ENCODE measurements at places on chromosomes 5 and 9.

DNA sequence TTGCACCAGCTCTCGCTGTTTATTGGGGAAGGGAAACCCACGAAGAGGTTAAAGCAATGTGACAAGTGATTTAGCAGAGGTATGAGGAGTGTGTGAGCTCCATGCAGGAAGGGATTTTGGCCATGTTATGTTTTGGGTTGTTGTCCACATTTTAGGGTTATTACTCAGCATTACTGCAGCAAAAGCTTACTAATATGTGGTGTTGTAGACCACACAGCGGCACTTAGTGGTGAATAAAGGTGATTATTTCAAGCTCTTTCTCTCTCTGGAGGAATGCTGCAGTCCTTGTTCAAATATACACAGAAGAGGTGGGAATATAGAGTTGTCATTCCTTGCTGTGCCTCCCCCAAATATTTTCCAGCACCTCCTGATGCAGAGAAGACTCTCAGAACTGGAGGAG, 29.7 kb upstream of the AKNA start:
- DNase-seq = no peak

DNA sequence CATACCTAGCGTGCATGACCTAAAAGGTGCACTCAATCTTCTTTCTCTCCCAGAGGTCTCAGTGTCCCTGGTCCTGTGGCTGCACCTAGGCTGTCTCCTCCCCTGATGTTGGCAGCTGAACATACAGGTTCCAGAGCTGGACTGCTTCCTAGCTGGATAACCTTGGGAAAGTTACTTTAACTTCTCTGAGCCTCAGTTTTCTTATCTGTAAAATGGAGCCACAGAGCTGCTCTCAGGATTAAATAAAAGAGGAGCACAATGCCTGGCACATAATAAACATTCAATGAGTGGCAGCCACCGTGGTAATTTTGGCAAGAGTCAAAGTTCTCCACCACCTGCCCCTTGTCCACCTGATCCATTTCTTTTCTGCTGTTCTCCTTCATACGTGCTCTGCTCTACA, 14.0 kb downstream of the MORN5 start:
- DNase-seq = no peak

DNA sequence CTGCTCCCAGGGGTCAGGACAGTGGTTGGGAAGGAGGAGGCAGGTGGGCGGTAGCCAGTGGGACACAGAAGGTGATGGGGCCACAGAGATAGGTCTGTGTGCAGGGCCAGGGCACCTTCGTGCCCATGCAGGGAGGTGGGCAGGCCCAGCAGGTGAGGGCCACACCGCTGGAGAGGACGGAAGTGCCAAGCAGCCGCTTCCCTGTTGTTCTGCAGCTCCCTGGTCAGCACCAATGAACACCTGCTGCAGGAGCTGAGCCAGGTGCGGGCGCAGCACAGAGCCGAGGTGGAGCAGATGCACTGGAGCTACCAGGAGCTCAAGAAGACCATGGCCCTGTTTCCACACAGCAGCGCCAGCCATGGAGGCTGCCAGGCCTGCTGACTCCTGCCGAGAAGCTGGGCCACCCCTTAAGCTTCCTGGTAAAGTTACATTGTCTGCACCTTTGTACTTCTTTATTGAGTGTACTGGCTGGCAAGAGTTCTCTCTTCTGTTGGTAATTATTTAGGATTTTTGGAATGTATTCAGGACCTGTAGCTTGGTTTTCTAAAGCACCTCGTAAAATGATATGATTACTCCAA, 40.3 kb downstream of the TPPP start:
- no peak for DNase-seq

- no peak for DNase-seq
Measured at GRCh38 chr5:157892974-157893373, 34.0 kb upstream of the CLINT1 start.

GRCh38 chr5:492314-492893, 31.8 kb downstream of the SLC9A3 start:
- no peak for DNase-seq

DNA sequence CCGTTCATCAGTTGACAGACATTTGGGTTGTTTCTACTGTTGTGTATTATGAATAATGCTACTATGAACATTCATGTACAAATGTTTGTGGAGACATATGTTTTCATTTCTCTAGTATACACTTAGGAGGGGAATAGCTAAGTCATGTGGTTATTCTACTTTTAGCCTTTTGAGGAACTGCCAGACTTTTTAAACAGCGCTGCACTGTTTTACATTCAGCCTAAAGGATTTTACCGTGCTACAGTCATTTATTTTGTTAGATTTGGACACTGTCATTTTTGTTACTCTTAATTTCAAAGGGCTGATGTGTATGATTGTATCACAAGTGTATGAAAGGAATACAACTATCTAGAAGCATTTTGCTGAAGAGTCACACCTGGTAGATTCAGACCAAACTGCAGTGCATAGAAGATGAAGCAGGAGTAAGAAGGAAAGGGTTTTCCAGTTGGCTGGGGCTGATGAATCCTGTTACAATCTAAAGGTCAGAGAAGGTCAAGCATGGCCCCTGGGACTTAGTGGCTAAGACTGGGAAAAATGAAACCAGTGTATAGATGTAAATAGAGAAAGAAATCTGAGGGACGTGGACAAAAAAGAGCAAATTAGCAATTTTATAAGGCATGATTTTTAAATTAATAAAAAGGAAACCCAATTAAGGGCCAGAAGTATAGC, 509.7 kb downstream of the PSAT1 start:
- no peak for DNase-seq

GRCh38 chr5:77128411-77129061, 41.5 kb upstream of the ZBED3 start:
- DNase-seq = no peak

- DNase-seq = no peak
Measured at GRCh38 chr5:109823597-109823996, 133.9 kb downstream of the MAN2A1 start.

DNA sequence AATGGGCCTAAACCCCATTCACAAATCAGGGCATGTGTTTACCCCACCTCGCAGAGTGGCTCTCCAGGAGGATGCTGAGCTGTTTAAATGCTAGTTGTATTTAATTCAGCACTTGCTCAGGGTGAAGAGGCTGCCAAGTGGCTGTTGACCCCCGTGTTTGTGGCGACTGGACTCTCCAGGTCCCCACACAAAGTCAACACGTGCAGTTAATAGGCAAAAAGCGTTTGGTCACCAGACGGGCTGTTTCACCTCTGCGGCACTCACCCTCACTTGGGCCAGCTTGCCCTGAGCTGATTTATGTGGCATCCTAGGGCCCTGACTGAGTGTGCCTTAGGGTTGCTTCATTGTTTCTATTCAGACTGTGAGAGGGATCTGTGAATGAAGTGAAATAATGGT, 152.3 kb downstream of the GAS1 start:
- no peak for DNase-seq

GRCh38 chr5:54024466-54024865, 285.9 kb downstream of the ARL15 start:
- no peak for DNase-seq

GRCh38 chr9:84773022-84773421, 103.5 kb downstream of the NTRK2 start:
- DNase-seq = no peak

DNA sequence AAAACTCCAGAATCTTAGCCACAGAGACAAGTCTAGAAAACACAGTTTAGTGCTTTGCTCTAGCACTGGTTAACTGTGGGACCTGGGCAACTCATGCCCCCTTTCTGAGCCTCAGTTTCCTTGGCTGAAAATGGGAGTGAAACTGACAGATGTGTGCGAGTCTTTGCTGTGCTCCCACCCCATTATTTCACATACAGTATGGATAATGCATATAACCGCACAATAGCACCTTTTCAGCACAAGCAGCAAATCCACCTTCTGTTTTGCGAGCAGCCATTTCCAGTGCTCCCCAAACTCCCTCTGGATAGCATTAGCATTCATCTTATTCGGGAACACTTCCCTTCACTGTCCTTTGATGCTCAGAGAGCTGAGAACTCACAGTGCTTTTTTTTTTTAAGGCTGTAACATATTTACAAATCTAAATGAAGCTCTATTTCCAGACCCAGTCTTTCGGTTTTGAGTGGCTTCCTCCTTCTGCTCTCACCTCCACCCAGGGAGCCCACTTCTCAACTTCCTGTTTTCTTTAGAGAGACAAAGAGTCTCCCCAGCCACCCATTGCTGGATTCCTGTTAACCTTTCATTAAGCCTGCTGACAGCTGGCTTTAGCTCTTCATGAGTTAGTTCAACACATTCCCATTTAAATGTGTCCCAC, 49.2 kb downstream of the TIMD4 start:
- DNase-seq = peak; percentile 50

DNA sequence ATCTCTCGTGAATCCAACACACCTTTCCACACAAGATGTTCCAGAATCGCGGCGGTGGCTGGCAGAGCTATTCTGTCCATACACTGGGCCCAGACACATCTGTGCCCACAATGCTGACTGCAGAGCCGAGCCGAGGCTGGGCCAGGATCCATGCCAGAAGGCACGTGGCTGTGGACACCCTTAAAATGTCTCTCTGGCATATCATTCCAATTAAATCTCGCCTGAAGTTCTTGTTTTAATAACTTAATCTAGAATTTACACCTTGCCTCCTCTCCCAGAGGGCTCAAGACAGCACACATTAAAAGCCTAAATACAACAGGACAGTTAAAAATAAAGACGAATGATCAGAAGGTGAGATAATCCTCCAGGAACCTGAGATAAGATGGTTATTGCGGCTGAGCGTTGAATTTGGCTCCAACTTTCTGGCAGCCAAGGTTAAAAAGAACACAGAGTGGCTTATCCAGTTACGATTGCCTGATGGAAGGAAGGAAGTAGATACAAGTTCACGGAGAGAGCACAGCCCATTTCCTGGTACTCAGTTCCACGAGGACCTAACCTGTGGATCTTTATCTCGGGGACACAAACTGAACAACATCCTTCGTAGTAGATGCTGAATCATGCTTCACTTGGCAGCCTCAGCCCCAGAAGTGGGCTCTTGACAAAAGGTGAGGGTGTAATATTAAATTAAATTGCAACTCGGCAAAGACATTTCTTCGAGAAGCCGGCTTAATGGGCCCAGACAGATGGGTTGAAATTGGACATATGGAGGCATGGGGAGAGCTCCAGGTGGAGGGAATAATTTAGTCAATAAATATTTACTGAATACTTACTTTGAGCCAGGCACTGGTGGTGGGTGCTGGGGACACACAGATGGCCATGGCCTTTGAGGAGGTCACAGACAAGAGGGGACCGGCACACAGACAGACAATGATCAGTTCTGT, 86.0 kb upstream of the TBC1D2 start:
- no peak for DNase-seq

- DNase-seq = no peak
Measured at GRCh38 chr9:5013374-5013773, 28.3 kb downstream of the JAK2 start.

DNA sequence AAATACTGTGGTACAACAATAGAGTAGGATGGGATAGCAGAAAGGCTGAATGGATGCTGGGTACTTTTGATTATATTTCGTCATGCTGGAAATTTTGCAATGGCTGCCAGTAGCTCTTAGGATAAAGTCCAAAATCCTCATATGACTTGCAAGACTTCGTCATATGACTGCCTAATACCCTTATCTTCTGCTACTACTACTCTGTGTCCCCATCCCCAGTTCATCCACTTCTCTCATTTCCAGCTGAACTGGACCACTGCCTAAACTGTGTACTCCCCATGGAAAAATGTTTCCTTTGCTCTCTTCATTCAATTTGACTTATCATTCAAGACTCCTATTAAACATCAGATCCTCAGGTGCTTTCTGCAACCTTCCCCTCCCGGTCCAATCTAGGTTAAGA, 212.9 kb downstream of the BRINP1 start:
- DNase-seq = no peak

DNA sequence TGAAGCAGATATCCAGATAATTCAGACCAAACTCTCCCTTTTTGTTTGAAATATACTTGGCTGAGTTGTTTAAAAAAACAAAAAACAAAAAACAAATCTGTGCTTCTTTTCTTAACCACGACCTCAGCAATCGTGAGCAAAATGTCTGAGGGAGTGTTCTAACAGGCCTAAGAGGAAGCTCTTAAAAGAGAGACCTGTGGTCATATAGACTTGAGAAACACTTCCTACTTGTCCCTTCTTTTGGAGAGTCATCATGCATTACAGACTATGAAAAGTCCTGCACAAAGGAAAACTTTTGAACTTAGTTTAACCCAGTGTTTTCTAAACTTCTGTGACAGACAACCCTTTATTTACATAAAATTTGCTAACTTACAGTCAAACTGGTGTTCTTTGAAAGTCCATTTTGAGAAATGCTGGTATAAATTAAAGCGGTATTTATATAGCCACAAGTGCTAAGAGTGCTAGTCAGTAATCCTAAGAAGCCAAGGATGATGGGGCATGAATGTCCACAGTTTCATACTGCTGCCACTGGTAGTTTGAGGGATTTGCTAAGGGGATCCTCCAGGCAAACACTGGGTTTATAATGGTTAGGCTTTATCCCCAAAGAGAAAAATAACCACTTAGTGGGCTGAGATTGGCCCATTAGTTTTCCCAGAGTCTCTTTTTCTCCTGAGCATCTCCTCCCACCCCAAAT, 199.8 kb downstream of the LRRC70 start:
- DNase-seq = no peak

GRCh38 chr9:124088476-124088837, 76.9 kb downstream of the LHX2 start:
- DNase-seq = no peak

DNA sequence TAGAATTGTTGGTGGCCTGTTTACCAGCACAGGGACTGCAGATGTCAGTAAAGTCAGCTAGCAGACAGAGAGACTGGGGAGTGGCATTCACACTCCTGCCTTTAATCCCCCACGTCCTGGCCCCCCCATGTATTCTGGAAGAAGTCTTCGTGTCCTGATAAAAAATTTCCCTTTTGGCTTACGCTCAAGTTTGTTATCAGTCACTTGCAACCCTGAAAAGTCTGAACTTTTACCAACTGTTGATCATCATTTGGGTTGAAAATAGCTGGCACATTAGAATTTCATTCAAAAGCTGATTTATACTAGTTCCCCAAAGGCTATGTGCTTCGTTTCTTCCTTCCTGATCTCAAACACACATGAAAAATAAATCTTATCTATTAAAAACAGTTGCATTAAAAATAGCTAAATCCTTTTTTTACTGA, 5.8 kb upstream of the CRHBP start:
- DNase-seq = no peak

Measured in GM19239 (cell line).